ENCODE measurements at places on chromosomes 3 and 15. TPM values are rescaled to one million over a fixed set of nuclear protein-coding genes. Genes with fewer than 3 reads are reported as not detected.

RNU5B-1 gene
- not detected for total RNA-seq

SLC2A2 gene
- not detected for total RNA-seq

ACAN gene
- not detected for total RNA-seq

HDAC11 gene
- 14.2 TPM for total RNA-seq

TMCO5A gene
- not detected for total RNA-seq

SH2D7 gene
- total RNA-seq = not detected

CDHR4 gene
- not detected for total RNA-seq

ARGFX gene
- total RNA-seq = not detected

DNA sequence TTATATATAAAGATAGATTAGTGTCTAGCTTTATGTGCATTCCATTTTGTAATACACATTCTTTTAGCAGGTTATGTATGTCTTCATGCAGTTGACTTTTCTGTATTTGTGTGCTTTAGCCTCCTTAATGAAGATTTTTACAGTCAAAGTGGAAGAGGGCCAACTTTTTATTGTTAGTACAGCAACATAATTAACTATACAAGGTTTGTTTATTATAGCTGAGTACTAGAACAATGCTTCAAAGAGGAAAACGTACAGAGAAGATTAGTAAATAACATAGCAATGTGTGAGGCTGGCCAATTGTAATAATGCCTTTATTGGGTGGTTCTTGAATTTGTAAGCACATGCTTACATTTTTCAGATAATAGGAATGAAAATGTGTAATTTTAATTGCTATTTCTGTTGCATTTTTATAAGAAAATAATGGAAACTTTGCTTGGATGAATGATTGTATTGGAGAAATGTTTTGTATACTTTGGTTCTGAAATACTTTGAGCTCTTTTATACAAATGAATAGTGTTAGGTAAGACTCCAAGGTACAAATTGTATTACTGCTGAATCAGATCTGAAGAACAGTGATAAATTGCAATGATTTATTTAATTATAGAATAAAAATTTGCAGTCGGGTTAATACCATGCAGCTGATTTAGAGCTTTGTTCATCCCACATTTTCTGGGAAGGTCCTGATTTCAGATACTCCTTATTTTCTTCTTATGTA is 41.4 kb downstream of the UBE2E2 start:
- no peak for DNase-seq

DNA sequence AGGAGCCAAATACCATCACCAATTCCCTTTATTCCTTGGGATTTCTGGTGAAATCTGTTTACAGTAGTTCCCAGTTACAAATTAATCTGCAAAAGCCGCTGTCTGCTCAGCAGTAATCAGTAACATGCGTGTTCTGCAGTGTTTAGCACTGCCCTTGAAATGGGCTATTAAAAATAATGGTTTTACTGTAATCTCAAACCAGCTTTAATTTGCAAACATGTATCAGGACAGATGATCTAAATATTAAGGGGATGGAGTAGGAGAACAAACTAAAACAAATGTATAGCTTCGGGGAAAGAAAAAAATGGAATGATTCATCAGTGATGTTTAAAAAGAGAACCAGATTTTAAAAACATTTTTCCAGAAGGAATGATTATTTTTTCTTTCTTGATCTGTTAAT is 513.2 kb downstream of the MECOM start:
- DNase-seq = no peak

DNA sequence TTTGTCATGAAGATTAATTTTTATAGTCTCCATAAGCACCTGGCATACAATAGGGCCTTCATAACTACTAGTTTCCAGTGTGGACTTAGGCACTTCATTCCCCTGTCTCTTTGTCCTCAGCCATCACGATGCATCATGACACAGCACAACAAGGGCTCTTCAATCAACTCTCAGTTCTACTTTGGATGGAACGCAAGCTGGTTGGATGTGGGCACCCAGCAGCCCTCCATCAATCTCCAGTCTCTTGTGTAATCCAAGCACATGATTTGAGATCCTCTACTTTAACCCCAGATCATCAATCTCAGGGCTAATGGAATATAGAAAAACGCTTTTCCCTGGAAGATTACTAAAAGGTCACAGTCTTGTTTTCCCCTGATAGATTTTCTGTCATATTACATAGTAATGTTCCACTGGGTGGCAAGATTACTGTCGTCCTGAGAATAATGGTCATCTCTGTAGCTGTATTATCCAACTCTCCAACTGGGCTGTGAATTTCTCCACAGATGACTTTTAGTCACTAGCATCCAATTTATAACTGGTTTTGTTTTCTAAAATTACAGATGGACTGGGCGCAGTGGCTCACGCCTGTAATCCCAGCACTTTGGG is 22.9 kb upstream of the CHRNA7 start:
- DNase-seq = no peak

GRCh38 chr15:68114356-68114755 is 60.2 kb downstream of the PIAS1 start:
- DNase-seq = no peak

- DNase-seq = no peak
Observed at GRCh38 chr15:68730471-68730919, 90.2 kb downstream of the ANP32A start.

GRCh38 chr3:189534531-189534930 is 96.7 kb upstream of the TP63 start:
- DNase-seq = no peak

GRCh38 chr3:155441026-155441425 is 147.5 kb upstream of the STRIT1 start:
- no peak for DNase-seq

- DNase-seq = no peak
Observed at GRCh38 chr15:80384432-80384831, 19.8 kb upstream of the ARNT2 start.

GRCh38 chr3:69865925-69866679 is 126.8 kb downstream of the MITF start:
- DNase-seq = no peak

GRCh38 chr3:12194209-12194608 is 35.5 kb upstream of the TIMP4 start:
- DNase-seq = no peak

DNA sequence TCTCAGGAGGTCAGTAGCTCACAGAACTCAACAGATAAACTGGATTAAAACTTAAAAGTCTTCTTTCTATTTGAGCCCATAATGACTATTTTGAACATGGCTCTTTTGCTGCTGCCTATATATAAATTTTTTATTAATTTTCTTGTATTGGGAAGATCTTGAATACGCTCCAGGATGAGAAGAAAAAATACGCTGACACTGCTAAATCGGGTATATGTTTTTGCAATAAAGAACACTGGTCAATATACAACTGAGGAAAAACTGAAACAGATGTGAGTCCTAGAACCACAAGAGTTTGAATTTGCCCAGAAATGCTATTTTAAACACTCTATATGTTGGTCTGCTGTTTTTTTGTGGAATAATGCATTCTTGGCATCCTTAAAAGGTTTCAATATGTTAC is 20.6 kb downstream of the WNT5A start:
- DNase-seq = no peak

DNA sequence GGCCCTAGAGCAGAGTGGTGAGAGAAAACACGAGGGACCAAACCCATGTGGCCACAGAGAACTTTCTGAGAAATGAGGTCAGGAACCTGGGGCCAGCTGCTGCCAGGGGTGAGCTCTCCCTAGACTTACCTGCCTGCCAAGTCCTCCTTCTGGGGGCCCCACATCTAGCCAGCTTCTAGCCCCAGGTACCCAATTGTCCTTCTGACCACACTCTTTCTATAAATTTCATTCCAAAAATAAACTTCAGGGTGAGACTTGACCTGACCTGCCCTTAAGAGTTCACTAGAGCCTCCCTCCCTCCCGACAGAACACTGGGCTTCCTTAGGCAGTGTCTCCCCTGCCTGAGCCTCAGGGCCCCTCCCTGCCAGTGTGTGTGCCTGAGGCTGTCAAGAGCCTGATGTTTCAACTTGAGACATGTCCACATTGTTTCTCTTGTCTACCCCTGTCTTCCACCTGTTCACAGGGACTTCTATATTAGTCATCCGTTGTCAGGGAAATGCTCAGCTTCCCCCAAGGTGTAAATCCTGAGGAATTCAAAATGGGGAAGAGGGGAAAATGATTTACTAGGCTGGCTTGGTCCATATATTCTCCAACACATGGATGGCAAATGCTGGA is 312.8 kb upstream of the TLE3 start:
- no peak for DNase-seq

GRCh38 chr3:52529376-52530333 is 4.0 kb downstream of the NT5DC2 start:
- peak; percentile 34 for DNase-seq

DNA sequence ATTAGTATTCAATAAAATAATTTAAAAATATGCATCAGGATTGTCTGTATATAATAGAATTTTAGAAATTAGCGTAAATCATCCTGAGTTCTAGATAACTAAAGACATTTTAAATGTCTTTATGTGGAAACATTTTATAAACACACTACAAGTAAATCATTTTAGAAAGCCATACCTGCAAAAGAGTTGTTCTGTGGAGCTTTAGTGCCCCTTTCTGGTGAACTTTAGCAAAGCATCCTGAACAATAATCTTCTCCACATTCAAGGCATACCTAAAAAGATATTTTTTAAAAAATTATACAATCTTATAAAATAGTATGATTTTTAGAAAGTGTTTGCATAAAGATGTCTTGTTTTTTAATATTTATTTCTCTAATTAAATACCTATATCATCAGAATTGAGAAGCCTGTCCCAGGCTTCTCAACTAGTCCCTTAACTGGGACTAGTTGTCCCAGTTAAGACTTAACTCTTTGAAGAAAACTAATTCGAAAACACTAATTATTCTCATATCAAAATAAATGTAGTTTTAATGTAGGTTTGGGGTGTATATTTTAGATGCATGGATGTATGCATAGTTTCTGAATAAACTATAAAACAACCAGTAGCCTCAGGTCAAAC is 29.7 kb downstream of the ZBBX start:
- DNase-seq = no peak

DNA sequence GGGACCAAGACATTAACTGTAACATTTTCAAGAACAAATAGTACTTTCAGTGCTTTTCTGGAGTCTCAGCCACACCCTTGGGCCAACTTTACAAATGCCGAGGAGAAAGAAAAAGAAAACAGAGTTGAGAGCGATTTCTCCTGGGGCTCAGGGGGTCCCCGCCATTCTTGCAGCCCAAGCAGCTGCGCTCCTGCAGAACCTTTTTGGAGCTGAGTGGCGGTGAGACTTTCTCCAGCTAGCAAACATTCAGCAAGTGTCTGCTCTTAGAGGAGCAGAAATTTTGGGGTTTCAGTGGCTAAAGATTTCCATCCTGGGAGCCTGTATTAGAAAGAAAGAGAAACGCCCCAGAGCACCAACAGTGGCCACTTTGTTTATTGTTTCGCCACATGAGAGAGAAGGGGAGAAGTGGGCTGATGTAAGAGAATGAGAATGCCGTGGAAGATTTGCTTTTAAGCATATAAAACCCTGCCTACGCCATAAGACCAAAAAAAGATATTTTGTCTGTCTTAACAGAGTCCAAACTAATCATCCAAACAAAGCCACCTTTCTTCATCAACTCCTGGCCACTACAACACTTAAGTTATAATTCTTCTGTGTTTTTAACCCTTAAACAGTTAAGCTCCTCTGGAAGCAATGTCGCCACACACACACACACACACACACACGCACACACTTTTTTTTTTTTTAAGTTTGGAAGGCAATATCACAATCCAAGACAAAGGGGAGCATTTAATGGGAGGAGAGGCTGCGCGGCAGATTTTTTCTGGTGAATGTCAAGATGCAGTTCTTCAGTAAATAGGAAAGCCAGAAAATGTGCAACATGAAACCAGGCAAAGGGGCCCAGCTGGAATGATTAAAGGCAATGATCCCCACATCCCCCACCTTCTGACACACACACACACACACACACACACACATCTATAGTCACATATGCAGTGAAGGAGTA is 19.2 kb downstream of the EID1 start:
- DNase-seq = no peak

DNA sequence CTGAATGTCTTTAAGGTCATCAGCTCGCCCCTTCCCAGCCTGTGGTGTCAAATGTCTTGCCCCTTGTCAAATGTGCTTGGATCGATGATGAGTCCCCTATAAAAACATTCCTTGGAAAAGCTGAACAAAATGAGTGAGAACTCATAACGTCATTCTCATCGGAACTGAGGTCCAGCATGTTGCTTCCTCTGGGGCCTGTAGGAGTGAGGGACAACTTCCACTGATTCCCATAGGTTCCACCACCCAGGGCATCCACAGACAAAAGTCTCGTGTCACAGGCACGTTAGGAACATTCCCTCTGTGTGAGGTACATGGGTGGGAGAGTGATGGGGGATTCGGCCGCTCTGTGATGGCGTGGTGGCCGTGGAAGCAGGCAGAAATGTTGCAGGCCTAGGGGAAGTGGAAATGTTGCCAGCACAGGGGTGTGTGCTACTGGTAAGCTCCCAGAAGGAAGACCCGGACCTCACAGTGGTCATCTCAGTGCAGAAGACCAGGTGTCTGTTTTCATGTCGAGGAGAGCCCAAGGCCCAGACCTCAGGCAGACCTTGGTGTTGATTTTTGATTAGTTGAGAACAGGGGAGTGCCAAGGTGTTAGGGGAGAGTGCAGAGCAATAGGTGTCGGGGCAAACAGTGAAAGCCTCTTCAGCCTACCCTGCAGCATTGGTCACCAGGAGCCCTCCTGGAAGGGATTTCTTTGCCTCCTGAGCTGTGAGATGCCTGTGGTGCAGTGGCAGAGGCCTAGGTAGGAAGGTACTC is 96.8 kb downstream of the SNRPN start:
- DNase-seq = no peak

DNA sequence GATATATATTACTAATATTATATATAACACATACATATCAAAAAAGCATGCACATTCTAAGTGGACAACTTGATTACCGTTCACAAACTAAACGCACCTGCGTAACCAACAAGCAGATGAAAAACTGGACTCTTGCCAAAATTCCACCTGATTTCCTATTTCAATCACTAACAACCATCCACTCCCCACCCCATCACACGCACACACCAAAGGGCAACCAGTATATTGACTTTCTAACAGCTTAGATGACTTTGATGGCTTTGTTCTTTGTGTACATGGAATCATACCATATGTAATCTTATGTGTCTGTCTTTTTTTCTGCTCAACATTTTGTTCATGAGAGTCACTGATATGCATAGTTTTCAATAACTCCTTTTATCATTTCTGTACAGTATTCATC is 496.8 kb upstream of the ARRDC4 start:
- no peak for DNase-seq

DNA sequence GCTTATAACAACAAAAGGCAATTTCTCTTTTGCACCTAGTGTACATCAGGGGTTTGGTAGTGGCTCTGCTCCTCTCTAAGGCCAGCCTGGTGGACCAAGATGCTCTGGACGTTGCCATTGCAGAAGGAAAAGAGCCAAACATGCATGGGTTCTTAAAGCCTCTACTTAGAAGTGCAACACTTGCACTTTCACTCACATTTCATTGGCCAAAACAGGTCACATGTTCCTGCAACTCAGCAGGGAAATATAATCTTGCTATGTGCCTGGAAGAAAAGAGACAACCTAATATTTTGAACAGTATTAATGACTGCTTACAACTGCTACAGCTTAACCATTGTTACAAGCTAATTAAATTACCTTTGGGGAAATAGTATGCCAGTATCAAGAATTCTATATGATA is 182.9 kb downstream of the IL5RA start:
- DNase-seq = no peak
